ENCODE measurements at places on chromosomes 7 and 10.
A peak's percentile ranks its signal among the peaks of the same experiment; 100 is the strongest.

DNA sequence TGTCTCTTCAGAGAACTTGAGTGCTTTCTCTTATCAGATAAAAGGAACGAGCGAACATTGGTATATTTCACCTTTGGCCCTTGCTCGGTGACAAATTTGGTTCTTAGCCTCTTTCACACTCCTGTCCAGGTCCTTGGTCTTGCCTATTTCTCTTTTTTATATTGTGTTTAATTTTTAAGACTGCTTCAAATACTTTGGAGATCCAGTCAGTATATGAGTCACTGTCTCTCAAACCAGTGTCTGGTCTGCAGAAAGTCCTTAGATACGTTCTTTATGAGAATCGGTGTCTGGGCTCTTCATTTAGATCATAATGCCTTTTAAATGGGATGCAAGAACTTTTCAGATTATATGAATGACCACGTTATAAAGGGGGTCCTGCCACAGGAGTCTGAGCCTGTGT, 55.0 kb downstream of the PIK3AP1 start:
- DNase-seq = no peak

DNA sequence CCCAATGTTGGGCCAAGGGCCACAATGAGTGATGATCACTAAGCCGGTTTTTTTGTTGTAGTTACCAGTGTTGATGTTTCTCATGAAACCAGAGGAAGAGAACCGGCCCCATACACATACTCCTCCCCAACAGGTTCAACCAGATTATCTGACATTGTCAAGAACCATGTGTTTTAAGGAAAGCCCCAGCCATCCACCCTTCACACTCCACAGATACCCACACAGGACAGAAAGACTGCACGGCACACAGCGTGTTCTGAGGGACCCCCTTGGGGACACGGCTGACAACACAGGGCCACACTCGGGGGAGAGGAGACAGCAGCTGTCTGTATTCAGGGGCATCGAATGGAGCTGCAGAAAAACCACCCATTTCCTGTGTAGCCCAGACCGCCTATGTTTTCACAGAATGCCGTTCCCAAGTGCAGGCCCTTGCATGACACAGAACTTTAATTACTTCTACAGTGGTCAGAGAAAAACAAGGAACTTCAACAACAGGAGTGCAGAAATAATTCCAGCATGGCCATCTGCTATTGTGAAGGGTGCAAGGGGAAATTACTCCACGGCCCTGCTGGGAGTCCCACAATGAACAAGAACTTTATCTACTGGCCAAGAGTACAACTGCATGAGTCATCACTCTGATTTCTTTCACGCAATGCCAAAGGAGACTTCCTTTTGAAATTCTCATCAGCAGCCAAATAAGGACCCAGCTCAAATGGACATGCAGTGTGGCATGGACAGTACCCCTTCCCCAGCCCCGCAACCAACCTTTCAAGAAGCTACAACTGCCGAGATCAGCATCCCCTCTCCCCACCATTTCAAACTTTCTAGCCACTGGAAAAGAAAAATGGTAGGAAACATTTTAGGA, 2.3 kb downstream of the KLF6 start:
- no peak for DNase-seq

- no peak for DNase-seq
Observed at GRCh38 chr7:80095545-80095944, 39.1 kb upstream of the GNAI1 start.

- DNase-seq = no peak
Observed at GRCh38 chr7:133052401-133052756, 29.5 kb downstream of the CHCHD3 start.

DNA sequence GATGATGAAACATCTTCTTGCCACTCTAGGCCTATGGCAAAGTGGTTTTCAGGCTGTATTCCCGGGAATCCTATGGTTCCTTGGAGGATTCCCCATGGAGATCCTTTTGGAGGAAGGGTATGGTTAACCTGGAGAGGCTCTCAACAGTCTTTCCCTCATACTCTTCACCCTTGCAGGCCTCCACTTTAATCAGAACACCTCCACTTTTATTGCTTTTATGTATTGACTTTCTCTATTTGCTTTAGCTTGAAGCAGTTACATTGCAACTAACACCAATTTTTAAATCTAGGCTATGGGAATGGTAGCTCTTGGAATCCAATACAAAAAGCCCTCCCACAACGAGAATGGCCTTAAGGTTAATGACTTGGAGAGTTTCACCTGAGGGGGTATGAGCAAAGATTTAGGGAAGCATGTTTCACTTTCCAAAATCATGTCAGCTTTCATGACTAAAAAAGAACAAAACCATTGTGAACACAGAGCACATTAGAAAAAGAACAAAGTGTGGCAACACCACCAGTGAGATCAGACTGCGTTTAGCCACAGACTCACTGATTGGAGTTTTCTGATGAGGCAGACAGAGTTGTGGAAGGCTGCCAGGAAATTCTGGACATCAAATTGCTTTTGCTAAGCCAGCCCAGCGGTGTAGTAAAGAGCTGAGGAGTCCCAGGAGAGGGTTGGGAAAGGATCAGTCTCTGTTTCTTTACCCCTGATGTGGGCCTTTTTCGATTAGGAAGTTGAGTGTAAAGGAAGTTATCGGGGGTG, 130.4 kb upstream of the BMPER start:
- peak; percentile 35 for DNase-seq

GRCh38 chr7:42552227-42552626, 315.2 kb upstream of the GLI3 start:
- no peak for DNase-seq

DNA sequence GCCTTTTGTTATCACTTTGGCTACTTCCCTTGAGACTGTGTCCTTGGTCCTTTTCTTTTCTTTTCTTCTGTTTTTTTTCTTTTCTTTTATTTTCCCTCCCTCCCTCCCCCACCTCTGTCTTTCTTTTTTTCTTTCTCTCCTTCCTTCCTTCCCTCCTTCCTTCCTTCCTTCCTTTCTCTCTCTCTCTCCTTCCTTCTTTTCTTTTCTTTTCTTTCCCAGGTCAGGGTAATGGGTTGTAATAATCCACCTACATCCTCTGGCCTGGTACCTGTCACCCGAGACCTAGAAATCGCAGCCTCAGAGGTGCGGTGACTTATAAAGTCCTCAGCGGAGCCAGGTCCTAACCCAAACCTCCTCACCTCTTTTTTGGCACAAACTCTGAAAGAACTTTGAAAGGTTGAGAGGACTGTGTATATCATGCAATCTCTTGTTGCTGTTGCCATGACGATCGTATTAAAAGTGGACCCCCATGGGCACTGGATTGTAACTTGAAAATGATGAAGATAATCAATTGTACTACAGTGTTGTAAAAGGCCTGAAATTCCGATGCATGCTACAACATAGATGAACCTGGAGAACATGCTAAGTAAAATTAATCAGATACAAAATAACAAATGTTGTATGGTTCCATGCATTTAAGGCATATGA, 140.7 kb upstream of the AGK start:
- DNase-seq = no peak

DNA sequence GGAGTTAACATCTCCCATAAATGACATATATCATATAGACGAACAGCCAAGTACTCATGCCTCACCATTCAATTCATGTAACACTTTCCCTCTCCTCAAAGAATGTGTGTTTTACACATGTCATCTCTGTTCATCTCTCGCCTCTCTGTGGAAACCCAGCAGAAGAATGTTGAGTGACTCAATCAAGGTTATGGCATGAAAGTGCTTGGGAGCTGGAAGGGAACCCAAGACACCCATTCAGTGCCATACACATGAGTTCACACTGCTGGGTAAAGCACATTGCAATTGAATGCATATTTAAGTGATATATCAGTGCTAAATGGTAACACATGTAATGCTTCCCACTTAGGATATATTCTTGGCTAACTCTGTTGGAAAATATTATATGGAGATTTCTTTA, 322.9 kb downstream of the PTEN start:
- DNase-seq = no peak

- DNase-seq = no peak
Observed at GRCh38 chr10:60290558-60290957, 99.1 kb downstream of the ANK3 start.

DNA sequence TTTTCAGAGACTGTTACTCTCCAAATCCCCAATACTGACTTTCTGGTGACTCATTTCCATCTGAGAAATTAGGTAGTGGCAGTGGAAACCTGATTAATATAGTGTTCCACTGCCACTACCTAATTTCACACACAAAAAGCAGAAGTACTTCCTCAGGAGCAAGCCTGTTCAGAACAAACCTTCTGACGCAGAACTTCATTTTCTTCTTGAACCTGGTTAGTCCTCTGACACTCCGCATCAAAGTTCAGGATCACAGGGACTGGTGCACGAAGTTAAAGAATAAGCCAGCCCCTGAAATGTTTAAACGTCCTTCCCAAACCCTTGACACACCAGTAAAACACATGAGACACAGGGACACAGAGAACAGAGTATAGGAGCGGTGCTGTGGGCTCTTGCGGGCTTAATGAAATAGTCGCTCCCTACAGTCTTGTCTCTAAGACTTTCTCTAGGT, 4.4 kb downstream of the WDR91 start:
- no peak for DNase-seq

DNA sequence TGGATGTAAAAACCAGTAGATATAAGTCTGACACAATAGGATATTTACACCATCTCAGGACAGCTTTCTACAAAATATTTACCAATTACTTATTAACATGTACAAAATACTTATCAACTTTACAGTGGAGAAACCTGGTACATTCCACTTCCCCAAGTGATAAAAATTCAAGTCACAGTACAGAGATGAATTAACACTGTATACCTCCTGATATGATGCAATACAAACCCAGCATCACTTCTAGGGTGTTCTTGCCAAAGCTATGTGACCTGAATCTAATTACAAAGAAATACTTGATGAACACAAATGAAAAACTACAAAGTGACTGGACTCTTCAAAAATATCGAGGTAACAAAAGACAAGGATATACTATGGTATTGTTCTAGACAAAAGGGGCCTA, 156.4 kb upstream of the FGFR2 start:
- no peak for DNase-seq

DNA sequence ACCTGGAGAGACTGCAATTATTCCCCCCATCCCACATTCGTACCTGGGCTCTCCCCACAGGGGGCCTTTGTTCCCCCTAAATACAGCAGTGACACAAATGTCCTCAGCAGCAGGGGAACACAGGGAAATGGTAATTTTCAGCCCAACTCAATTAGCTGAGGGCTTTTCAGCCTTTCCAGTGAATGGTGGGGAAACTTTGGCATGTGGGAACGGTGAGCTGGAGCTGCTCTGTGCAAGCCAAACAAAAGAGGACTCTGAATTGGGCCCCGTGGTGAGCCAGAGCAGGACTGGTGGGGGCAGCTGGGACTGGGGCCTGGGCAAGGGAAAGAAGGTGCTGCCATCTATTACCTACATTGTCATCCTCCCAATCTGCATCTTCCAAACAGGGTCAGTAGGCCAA, 51.0 kb downstream of the FBXW4 start:
- no peak for DNase-seq

- DNase-seq = no peak
Observed at GRCh38 chr10:60171436-60172013, 218.2 kb downstream of the ANK3 start.

DNA sequence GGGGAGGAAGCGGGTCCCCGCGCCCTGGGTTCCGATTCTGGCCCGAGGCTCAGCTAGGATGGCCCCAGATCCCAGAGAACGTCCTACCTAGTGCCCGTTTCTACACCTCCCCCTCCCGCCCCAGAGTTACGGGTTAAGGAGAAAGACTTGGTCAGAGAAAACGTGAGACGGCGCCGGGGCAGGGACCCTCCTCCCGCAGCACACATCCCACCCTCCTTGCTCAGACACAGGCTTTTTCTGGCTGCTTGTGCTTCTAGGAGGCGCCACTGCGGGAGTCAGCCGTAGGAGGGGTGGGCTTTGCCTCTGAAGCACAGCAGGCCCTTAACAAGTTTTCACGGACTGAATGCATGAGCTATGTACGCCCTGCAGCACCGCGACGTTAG, 104.9 kb upstream of the LEP start:
- no peak for DNase-seq

- DNase-seq = no peak
Observed at GRCh38 chr10:88744002-88744401, 15.8 kb upstream of the LIPN start.

GRCh38 chr7:47525066-47525623, 56.8 kb downstream of the TNS3 start:
- DNase-seq = no peak

DNA sequence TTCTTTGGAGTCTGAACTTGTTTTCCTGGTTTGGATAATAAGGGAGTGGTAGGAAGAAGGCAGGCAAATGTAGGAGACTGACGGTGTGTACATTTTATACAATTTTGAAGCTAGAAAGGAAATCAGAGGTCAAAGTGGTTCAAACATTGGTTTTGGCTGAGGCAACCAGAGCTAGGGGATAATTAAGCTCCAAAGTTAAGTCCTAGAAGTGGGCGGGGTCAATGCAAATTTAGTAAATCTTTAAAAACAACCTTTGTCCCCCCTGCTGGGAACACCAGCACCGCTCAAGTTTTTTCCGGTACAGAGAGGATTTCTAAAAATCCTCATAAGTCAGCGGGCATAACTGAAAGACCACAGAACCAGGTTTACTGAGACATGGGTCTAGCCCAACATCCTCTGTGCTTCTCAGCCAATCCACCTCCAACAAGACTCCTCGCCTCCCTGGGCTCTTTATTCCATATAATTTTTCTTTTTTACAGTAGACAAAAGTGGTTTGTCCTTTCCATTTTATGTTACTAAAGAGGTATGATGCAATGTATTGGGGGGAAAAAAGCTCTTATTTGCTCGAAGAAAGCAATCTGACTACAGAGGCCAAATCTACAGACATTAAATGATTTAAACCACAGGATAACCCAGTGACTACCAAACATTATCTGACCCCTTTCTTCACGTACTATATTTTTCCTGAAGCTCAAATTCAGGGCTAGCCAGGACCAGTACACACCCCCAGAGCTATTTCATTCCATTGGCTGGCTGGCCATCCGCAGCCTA, 1.6 kb downstream of the GLUD1 start:
- no peak for DNase-seq

DNA sequence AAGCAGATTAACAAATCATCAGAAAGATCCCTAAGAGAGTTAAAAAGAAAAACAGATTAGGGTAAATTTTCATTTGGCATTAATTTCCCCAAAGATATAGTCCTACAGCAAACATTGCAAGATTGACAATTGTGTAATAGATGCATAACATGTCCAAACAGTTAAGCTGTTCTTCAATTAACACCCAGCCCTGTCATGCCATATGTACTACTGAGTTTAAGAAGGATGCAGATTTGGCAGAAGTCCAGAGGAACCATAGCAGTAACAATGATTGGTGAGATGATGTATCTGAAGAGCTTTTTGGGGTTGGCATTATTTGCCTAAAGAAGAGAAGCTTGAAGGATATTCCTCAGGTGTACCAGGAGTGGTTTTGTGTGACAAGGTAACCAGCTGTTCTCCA, 287.6 kb downstream of the LRMDA start:
- no peak for DNase-seq

DNA sequence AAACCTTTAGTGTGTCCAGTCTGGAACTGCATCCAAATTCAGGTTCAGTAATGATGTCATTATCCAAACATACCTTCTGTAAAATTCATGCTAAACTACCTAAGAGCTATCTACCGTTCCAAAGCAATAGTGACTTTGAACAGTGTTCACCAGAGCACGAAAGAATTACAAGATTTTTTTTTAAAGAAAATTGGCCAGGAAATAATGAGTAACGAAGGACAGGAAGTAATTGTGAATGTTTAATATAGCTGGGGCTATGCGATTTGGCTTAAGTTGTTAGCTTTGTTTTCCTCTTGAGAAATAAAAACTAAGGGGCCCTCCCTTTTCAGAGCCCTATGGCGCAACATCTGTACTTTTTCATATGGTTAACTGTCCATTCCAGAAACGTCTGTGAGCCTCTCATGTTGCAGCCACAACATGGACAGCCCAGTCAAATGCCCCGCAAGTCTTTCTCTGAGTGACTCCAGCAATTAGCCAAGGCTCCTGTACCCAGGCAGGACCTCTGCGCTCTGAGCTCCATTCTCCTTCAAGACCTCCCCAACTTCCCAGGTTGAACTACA, 694 bp upstream of the FAS start:
- no peak for DNase-seq

All from NCI-H1092 (cell line).